ENCODE measurements at places on chromosomes 11 and 22. TPM values are rescaled to one million over a fixed set of nuclear protein-coding genes. Genes with fewer than 3 reads are reported as not detected.
A peak's percentile ranks its signal among the peaks of the same experiment; 100 is the strongest.

DNA sequence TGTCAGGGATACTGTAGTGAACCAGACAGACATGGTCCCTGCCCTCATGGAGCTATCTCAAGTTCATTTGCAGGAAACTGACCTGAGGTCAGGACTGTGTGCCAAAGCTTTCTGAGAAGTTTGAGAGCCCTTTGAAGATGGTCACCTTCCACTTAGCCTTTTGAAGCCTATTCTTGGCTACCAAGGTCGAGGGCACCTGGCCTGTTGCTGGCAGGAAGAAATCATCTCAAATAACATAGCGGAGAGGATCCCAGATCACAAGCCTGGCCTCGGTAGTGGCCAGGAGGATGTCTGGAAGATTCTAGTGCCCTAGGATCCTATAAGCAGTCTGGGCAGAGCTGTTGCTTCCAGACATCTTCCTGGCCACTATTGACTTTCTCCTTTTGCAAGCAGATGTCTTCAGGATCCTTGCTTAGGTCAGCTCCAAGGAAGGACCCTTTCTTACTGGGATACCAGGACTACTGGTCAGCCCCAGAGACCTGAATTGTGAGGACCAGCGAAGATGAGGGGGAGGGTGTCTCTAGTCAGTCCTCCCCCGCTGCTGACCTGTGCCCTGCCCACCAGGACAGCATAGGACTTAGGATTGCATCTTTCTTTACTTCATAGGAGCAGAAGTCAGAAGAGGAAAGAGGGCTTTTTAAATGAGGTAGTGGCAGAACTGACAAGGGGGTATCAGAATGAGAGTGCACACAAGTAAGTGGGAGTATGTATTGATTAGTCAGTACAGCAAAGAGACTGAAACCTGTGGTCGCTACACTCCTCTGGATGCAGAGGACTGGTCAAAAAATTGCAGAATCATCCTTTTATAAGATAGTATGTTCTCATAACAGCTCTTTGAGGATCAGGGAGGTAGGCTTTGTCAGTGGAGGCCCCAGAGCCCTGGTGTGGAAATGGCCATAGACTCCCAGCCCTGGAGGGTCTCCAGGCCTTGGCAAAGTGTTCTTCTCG is 94.8 kb downstream of the TEAD1 start:
- DNase-seq, result peak; percentile 13

DNA sequence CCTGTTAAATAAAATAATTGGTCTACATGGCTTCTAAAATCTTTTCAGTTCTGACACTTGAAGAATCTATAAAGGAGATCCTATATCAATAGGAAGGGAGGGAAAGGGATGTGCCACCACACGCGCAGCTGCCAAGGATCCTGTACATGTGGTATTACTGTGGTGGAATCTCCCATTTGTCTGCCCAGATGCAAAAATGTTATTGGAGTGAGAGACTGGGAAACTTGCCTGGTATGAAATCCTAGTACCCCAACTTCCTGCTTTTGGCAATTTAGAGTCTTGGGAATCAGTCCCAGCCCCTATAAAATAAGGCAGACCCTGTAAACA is 81.9 kb upstream of the PICALM start:
- DNase-seq, result no peak

GRCh38 chr11:134443246-134443645 is 31.2 kb upstream of the B3GAT1 start:
- no peak for DNase-seq

GRCh38 chr11:18364495-18365073 is 29.8 kb upstream of the LDHA start:
- DNase-seq, result no peak

GRCh38 chr22:23553924-23554870 is 25.9 kb downstream of the IGLL1 start:
- no peak for DNase-seq

- no peak for DNase-seq
Observed at GRCh38 chr22:49328118-49328475, 499.6 kb downstream of the BRD1 start.

GRCh38 chr22:38578505-38578904 is 8.5 kb upstream of the DMC1 start:
- DNase-seq, result no peak

GRCh38 chr11:18229501-18229900 is 7.1 kb downstream of the SAA4 start:
- DNase-seq, result no peak

GRCh38 chr11:70628855-70629844 is 230.8 kb downstream of the CTTN start:
- DNase-seq, result no peak

DNA sequence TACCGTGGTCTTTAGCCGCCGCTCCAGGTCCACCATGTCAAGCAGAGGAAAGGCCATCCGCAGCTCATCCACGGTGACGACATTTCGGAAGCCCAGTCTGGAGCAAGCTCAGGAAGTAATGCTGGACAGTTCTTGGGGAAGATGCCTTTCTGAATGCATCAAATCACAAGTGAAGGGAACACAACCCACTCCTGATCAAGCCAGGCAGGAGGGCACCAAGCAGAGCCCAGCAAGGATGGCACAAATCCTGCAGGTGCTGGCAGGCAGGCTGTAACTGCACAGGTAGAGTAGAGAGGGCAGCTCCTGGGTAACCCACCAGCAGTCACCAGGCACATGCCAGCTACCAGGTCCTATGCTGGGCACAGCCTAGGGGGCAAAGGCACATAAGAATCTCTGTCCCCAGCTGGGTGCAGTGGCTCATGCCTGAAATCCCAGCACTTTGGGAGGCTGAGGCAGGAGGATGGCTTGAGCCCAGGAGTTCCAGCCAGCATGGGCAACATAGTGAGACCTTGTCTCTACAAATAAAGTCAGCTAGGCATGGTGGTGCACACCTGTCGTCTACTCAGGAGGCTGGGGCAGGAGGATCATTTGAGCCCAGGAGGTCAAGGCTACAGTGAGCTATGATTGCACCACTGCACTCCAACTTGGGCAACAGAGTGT is 13.9 kb downstream of the HDHD5 start:
- DNase-seq, result no peak

The CLDN5 gene
- not detected for total RNA-seq

The TEAD1 gene
- total RNA-seq, result 0.59 TPM

The STX3 gene
- total RNA-seq, result 5.1 TPM

The SYCE3 gene
- total RNA-seq, result 3.8 TPM

The AIFM3 gene
- 0.21 TPM for total RNA-seq

The CRYBB1 gene
- not detected for total RNA-seq
